ENCODE measurements at places on chromosomes 7 and 10.
A peak's percentile ranks its signal among the peaks of the same experiment; 100 is the strongest.

DNA sequence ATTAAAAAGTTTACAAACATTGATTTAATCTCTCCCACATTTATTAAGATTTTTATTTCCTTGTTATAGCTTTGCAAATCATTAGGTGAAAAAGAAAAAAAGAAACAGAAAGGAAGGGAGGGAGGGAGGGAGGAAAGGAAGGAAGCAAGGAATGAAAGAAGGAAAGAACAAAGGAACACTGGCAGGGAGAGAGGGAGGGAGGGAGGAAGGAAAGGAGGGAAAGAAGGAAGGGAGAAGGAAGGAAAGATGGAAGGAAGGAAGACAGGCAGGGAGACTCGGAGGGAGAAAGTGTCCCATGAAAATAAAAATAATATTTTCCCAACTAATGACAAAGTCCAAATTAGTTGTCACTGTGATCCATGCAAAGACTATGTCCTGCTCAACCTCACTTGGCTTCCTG lies 6.3 kb upstream of the ITGA8 start:
- no peak for DNase-seq

GRCh38 chr7:133789974-133790373 lies 337.2 kb upstream of the LRGUK start:
- DNase-seq, result no peak

- DNase-seq, result no peak
Measured at GRCh38 chr10:21427804-21428481, 97.5 kb downstream of the SKIDA1 start.

GRCh38 chr10:22655312-22655981 lies 58.9 kb downstream of the PIP4K2A start:
- no peak for DNase-seq

GRCh38 chr10:78762086-78762630 lies 306.6 kb upstream of the ZMIZ1 start:
- DNase-seq, result no peak

DNA sequence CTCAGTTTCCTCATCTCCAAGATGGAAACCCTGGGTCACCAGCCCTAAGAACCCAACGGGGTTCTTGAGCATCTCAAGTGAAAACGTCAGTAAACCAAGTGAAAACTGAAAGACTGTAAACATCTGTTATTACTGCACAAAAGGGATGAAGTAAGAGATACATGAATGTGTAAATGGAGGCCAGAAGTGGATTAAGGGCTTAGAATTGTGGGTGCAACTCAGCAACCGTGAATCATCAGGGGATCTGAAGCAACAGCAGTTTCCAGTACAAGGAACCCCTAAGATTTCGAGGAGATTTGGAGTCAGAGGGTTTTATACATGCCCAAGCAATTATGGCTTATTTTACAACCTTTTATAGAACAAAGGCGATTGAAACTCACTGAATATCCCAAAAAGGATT lies 95.7 kb upstream of the SVIL start:
- DNase-seq, result no peak

DNA sequence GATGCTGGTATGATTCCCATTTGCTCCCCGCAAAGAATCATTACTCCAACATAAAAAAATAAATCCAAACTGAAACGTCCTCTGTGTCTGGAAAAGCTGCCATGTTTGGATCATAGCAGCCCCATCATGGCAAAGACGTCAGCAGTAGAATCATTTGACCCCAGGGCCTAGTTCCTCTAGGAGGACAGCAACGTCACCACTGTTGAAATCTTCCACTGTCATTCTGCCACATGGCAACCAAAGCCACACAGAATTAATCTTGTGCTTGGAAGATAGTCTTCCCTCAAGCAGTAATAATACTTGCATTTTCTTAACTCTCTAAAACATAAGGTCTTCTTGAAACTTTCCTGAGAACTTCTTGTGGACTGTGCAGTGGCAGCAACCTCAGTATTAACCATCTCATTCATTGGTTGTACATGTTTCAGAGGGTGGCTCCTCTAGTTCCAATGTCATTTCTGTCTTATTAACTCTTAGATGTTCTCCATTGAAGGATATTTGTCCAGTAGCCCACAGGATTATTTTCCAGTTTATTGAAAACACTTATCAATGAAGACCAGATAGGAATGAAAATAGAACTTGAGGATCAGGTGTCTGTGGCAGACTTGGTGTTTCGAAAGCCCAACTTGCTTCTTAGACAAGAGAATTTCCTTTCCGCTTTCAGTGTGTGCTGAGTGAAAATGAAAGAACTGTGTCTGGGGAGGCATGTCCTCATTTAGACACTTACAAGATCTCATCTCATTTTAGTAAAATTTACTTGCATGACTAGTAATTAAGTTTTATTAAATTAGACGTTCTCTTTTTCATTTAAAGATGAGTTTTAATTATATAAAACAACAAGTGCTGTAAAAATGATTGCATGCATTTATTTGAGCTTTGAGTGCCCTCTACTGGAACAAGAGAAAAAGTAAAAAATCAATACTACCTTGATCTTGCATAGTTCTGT lies 28.9 kb upstream of the INHBA start:
- DNase-seq, result no peak

DNA sequence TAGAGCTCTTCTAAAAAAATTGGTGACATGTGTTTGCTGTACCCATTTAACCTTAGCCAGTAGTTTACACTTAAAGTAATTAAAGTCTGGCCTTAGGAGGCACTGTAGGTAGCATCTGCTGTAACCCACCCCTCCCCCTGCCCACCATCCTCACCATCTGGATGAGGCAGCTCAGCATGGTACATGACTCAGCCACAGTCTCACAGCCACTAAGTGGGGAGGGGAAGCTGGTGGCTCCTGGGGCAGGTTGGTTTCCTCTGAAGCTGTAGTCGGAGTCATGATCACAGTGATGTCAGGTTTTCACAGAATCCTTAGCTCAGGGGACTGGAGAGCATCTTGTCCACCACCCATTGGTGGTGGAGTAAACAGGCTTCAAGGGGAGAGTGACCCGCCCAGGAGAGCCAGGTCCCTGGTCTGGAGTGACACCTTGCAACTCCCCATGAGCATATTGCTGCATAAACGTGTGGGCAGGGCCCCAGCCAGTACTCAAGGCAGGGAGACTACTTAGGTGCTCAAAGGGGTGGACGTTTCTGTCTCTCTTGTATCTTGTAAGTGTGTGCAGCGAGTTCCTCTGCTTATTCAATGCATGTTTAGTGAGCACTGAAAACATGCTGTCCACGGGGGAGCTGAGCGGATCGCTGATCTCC lies 125.9 kb downstream of the GRK5 start:
- no peak for DNase-seq

DNA sequence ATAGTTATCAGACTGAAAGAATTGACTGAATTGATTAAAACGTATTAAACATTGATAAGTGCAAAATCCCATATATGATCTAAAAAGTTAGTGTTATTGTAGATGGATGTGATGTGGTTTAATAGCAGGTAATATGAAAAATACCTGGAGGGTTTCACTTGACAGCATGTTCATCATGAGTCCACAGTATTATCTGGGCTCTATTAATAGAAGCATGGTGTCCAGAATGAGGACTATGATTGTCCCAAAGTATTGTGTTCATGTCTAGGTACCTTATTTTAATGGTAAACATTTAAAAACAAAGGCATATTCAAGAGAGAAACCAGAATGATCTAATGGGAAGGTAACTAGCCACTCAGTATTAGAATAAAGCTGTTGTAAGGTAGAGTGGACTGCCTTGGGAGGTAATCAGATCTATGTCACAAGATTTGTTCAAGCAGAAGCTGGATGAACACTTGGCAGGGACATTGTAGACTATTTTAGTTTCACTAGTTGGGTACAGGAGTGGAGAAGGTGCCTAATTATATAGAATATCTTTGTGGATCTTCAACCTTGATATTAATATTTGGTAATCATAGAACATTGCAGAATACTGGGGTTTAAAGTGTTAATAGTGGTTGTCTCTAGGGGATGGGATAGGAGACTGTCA lies 43.5 kb downstream of the MCU start:
- DNase-seq, result no peak

DNA sequence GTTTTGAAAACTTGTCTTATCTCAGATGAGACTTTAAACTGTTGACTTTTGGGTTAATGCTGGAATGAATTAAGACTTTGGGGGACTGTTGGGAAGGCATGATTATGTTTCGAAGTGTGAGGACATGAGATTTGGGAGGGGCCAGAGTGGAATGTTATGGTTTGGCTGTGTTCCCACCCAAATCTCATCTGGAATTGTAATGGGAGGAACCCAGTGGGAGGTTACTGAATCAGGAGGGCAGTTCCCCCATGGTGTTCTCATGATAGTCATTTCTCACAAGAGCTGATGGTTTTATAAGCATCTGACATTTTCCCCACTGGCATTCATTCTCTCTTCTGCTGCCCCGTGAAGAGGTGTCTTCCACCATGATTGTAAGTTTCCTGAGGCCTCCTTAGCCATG lies 13.8 kb upstream of the POT1 start:
- DNase-seq, result no peak

DNA sequence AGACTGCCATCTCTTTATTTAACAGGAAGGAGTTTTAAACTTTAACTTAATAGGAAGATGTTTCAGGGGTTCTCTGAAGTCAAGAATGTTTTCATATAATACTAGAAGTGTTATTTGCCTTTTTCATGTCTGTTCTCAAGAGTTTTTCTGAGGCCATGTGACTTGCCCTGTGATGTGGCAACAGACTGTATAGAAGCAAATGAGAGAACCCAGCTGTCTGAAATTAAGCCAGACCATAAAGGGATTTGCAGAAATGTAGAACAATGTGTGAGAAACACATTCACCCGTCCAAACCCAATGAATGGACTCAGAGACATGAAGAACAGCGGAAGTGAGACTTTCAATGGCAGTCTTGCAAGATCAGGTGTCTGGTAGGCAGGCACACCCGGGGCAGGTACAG lies 23.8 kb downstream of the MAPK8 start:
- DNase-seq, result no peak

- no peak for DNase-seq
Measured at GRCh38 chr7:73517241-73517995, 4.7 kb downstream of the BAZ1B start.

DNA sequence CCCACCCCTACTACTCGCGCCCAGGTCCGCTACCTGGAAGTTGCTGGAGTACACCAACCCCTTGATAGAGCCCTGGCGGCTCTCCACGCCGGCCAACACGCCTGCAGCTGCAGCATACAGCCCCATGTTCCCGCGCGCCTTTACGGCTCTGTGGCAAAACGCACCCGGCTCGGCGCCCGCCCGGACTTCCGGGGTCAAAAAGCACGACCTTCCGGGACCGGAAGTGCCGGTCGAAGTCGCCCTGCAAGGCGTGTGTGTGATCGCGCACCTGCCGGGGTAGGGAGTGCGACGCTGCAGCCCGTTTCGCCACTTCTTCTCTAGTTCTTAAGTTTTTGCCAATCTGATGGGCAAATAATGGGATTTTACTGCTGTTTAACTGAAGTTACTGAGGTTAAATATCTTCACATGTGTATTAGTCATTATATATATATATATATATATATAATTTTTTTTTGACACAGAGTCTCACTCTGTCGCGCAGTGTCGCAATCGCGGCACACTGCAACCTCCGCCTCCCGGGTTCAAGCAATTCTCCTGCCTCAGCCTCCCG lies at the start of gene NSUN5:
Gene NSUN5, minus strand, starts transcription at position 162 of the 550 bp plus-strand sequence. Its CDS starts 36 bp downstream, at position 126.
- DNase-seq, result peak; percentile 75

GRCh38 chr7:81810476-81811155 lies 40.8 kb upstream of the HGF start:
- no peak for DNase-seq

- DNase-seq, result no peak
Measured at GRCh38 chr10:48614481-48615390, 9.9 kb upstream of the ARHGAP22 start.

DNA sequence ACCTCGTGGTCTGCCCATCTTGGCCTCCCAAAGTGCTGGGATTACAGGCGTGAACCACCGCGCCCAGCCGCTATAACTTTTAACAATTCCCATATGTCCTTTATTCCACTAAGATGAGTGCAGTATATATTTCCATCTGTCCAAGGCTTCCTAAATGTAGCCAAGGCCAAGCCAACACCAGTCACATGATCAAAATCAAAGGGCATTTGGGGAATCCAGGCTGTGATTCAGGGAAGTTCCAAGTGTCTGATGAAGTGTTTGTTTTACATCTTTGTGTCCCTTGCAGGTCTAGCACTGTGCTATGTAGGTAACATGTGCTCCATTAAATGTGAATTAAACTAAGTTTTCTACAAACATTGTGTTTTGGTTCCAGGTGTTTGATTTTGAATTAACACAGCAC lies 20.8 kb downstream of the AKR1E2 start:
- DNase-seq, result no peak

DNA sequence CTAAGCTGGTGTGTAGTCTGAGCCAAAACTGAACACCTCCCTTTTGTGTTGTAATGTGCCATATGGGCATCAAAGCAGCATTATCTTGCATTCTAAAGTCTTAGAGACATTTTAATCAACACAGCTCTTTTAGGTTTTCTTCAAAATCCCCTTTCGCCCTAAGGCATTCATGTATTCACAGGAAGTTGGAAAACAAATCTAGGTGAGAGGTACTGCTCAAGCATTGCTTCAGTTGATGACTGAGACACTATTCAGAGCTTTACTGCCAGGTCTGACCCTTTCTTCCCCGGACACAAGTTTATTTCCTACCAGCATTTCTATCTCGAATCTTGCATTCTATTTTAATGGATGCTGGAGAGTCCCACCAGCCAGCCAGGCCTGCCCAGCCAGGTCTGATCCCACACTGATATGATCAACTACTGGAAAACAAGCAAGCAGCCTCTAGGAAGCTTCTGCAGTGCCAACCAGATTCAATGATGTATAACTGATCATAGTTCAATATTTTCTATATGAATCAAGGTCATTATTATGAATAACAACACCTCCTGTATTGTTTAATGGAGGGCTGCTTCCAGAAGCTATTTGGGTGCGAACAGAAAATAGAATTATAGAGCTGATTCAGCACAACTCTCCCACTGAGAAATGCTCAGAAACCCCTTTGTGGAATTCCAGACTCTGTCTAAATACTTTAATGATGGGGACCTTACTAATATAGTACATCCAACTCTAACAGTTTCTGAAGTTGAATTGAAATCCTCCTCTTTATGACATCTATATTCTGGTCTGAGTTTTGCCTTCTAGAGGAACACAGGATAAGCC lies 4.0 kb upstream of the BRAF start:
- DNase-seq, result no peak

DNA sequence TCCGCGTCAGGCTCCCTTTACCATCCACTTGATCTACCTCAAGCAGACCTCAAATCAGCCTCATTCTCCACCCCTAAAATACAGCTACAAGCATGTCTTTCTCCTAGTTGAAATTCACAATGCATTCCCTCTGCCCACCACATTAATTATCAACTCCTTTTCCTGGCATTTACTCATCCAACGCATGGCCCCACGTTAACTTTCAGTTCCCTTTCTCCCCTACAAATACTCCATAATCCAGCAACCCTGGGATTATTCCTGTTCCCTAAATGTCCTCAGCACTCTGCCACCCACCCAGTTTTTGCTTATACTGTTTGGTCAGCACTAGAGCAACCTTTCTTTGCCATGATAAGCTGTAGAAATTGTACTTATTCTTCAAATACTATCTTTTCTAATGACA lies 5.7 kb upstream of the VIM start:
- DNase-seq, result no peak

GRCh38 chr10:6665847-6666246 lies 85.8 kb upstream of the PRKCQ start:
- DNase-seq, result no peak

GRCh38 chr7:139680676-139681462 lies 96.9 kb downstream of the HIPK2 start:
- no peak for DNase-seq

- DNase-seq, result no peak
Measured at GRCh38 chr7:141242568-141242967, 168.7 kb downstream of the TMEM178B start.
